ENCODE measurements at places on chromosomes 16 and 17.
A peak's percentile ranks its signal among the peaks of the same experiment; 100 is the strongest.

DNA sequence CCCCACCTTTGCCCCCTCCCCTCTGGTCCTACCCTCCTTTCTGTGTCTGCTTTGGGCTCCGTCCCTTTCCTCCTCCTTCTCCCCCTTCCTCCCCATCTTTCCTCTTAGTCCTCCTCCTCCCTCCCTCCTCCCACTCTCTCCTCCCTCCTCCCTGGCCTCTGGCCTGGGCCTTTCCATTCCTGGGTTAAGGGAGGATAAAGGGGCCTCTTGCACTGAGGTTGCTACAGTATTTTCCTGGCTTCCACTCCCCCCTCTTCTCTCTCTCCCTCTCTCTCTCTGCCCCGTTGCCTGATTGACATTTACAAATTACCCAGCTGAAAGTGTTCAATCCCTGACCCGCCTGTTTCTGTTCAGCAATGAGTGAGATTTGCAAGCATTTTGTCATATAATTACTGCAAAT is 44.0 kb downstream of the MRM1 start:
- DNase-seq, result no peak

GRCh38 chr16:1710811-1711507 is 5.0 kb downstream of the MAPK8IP3 start:
- no peak for DNase-seq

GRCh38 chr16:14371778-14372431 is 258.2 kb downstream of the PARN start:
- no peak for DNase-seq

GRCh38 chr17:46832945-46833839 is 14.7 kb upstream of the WNT3 start:
- no peak for DNase-seq

DNA sequence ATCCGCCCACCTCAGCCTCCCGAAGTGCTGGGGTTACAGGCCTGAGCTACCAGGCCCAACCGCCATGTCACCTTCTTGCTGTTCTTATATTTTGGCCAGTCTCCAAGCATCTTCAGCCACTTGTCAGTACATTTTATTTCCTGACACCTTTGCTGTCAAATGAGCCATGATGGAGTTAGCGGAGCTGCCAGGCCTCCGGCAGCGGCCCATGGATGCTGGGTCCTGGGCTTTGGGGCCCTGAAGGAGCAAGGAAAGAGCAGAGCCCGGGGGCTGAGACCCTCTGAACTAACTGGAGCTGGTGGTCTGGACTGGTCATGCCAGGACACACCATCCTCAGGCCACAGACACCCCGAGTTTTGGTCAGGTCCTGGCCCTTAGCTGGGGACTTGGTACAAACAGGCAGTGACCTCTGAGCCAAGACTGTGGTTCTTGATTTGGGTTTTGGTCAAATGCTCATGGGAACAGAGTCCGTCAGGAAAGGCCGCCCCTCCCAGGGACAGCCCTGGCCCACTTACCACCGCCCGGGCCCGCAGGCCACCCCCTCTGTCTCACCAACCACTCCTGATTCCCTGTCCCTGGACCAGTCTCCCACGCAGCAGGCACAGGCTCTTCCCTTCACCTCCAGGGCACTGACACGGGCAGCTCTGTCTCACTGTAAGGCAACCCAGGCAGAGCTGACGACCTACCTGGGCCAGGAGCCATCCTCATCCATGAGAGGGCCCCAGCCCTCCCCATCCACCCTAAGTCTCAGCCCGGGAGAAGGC is 42.0 kb downstream of the TNFRSF13B start:
- no peak for DNase-seq

- no peak for DNase-seq
Measured at GRCh38 chr16:59905131-59905530, 1171.0 kb upstream of the GOT2 start.

- DNase-seq, result peak; percentile 37
Measured at GRCh38 chr17:40219594-40220338, 662 bp downstream of the WIPF2 start.

GRCh38 chr16:53156516-53156915 is 101.7 kb downstream of the CHD9 start:
- DNase-seq, result no peak

- no peak for DNase-seq
Measured at GRCh38 chr16:12089492-12090150, 113.1 kb downstream of the SNX29 start.

GRCh38 chr17:58665946-58666857 is 25.6 kb downstream of the TEX14 start:
- DNase-seq, result no peak

GRCh38 chr16:78882751-78883150 is 717.8 kb downstream of the MAF start:
- no peak for DNase-seq

DNA sequence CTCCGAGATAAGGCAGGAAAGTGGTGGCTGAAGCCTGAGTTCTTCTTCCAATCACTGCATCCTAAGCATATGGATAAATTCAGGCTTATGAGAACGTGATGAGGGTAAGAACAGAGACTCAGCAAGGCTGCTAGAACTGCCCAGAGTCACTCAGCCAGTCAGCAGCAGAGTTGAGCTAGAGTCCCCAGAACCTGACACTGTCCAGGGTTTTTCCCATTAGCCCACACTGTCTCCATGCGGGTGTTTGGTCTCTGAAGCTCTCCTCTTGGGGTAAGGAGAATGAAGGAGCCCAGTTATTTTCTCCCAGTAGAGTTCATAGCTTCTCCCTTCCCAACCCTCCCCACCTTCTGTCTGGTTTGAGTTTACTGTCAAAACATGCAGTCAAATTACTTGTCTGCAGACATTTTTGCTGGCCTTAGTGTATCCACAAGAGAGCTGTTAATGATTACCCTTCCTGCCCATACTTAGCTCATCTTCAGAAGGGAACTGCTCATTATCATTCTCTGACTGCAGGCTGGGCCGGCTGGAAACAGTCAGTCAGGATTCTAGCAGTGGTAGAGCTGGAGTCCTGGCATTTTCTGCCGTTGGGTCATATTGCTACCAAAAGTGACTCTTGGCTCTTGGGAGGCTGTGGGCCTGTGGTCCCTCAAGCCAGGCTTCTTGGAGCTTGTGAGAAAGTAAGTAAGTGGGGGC is 460.0 kb downstream of the HS3ST3B1 start:
- DNase-seq, result no peak

DNA sequence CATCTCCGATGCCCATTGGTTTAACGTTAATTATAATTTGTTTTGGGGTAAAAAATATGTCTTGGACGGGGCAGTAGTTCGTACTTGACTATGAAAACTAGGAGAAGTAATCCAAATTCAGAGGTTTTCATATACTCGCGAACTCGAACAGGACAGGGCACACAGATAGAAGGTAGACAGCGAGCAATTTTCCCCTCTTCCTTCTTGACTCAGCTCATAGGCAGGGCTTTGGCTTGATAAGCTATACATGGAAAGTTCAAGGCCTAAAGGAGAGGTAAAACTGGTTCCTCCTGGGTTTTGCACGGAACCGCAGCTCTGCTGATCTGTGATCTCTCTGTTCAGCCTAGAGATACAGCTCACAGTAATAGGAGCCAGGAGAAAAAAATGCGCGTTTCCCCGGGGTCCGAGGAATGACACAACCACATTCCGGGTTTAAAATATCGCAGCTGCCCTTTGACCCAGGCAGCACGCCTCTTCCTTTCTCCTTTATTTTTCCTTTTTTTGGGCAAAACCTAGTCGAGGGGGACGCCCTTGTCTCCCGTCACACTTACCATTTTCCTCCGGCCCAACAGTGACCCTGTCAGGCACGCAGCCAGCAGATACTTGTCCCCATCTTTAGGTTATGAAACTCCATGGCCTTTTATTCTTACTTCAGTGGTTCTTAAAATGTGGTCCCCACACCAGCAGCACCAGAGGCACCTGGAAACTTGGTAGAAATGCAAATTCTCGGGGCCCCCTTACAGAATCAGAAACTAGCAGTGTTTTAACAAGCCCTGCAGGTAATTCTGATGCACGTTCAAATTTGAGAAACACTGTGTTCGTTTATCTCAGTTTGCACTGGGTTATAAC is 1.7 kb upstream of the LASP1 start:
- DNase-seq, result no peak

DNA sequence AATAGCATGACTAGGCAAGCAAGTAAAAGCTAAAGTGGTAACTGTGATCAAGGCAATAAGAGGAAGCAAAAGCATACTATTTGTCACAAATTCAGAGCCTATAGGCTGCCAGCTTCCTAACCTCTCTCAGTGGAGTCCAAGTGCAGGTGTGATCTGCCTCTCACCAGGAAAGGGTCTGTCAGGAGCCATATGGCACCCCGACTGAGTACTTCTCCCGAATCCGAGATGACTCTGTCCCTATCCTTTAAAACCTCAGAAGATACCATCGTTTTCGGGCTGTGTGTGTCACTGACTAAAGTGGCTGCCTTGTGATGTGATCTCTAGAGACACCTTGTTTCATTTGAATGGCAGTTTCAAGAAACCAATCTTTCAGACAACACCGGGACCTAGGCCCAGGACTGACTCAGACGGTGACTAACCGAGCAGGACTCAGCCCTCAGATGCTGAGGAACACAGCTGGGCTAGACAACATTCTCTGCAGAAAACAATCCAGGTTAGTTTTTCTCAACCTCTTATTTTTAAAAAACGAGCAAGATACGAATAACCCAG is 63.6 kb downstream of the SMG6 start:
- DNase-seq, result no peak

GRCh38 chr16:47921535-47921934 is 234.3 kb downstream of the ABCC12 start:
- no peak for DNase-seq

- DNase-seq, result no peak
Measured at GRCh38 chr17:80565343-80566053, 20.9 kb downstream of the RPTOR start.

Measured in thymus (tissue), 14 donors.